ENCODE measurements at places on chromosomes 7 and 10.
A peak's percentile ranks its signal among the peaks of the same experiment; 100 is the strongest.

DNA sequence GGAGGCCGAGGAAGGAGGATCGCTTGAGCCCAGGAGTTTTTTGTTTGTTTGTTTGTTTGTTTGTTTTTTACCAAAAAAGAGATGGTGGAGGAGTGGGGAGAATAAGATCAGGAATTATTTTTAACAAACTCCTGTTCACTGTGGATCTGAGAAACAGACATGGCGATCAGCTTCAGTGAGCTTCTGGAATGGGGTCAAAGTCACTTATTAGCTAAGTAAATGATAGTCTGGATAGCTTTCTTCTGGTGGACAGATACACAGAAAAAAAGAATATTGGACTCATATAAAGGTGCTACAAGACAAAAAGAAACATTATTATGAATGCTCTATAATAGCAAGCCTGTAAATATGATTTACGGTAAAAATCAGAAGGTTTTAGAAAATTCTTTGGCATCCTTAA lies 85.1 kb downstream of the POU6F2 start:
- DNase-seq, result no peak

GRCh38 chr7:112395893-112396292 lies 54.4 kb upstream of the IFRD1 start:
- no peak for DNase-seq

DNA sequence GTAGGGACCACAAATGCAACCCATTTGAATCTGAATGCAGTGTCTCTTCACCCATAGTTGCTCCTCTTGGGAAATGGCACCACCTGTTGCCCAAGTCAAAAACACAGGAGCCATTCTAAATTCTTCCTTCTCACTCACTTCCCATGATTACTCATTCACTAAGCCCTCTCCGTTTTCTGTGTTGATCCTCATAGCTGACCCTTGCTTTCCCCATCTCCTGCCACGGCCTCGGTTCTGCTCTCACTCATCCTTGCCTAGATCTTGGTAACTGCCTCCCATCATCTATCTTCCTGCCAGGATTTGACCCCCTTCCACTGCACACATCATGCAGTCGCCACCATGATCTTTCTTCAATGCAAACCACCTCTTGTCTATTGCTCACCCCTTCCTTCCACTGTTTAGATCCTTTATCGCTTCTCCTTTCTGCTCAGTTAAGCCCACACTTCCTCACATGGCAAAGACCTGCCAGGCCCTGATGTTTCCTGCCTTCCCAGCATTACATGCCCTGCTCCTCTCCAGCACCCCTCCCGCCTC lies 19.0 kb upstream of the CPN1 start:
- DNase-seq, result peak; percentile 62

DNA sequence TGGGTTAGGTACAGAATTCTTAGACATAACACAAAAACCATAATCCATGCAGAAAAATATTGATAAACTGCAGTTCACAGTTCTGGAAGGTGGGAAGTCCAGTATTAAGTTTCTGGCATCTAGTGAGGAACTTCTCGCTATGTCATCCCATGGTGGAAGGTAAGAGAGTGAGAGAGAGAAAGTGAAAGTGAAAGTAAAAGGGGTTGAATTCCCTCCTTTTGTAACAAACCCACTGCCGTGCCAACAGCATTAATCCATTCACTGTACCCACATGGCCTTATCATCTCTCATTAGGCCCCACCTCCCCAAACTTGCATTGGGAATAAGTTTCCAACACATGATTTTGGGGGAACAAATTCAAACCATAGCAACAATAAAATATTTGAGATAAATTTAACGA lies 17.1 kb downstream of the ZNF485 start:
- DNase-seq, result no peak

- DNase-seq, result no peak
Observed at GRCh38 chr10:92131275-92131820, 159.5 kb downstream of the CPEB3 start.

- DNase-seq, result no peak
Observed at GRCh38 chr7:27329909-27330308, 87.3 kb downstream of the EVX1 start.

- no peak for DNase-seq
Observed at GRCh38 chr7:78189762-78190161, 391.2 kb downstream of the PHTF2 start.

DNA sequence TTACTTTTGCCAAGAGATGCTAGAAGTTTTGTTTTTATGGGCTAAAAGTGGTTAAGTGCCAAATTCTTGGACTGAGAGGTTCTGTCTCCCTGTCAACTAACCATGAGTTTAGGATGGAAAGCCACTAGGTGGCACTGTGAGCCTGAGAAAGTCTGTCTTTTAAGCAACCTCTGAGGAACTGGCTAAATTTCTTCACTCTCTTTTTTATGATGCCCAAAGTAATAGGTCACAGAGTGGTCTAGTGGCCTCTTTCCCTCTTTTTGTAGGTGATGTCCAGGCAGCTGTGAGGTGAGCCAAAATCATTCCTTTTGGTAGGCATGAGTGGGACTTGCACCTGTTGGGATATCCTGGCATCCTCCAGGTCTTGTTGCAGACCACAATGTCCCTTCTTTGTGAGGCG lies 56.8 kb downstream of the SND1 start:
- no peak for DNase-seq

GRCh38 chr10:77631241-77631640 lies 6.4 kb downstream of the KCNMA1 start:
- no peak for DNase-seq

GRCh38 chr10:132036887-132037675 lies 28.7 kb upstream of the JAKMIP3 start:
- peak; percentile 86 for DNase-seq

DNA sequence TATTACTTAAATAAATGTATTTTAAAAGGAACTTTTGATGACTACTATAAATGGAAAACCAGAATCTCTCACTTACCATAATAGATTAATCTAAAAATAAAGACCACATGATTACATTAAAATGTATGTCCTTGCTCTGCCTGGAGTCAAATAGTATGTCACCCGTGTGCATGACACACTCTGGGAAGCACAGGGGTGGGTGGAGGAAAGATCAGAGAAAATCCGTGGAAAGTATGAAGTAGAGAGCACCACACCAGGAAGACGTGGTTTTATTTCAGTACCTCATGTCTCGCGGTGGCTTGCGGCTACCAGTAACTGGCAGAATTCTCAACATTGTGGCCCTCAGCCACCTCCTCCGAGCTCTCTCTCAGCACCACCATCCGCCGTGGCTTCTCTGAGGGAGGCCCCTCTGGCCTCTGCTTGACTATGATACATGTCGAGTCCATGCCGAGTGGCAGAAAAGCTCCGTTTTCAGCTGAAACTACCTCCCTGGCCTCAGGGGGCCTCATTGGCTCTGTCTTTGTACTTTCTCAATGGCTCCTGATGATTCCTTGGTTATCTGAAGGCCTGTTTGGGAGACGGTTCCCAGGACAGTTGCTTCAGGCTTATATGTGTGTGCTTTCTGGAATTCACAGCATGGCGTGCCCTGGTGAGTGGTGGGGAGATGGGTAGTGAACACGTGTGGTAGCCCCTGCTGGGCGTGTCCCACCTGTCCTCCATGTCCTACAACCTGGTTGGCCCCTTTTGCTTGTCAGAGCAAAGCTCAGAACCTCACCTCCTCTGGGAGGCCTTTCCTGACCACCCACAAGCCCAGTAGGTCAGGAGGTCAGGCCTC lies 49.8 kb downstream of the LHPP start:
- DNase-seq, result peak; percentile 37

GRCh38 chr7:105448181-105448580 lies 59.5 kb upstream of the SRPK2 start:
- no peak for DNase-seq

GRCh38 chr7:51013861-51014511 lies 231.3 kb upstream of the GRB10 start:
- DNase-seq, result peak; percentile 35

DNA sequence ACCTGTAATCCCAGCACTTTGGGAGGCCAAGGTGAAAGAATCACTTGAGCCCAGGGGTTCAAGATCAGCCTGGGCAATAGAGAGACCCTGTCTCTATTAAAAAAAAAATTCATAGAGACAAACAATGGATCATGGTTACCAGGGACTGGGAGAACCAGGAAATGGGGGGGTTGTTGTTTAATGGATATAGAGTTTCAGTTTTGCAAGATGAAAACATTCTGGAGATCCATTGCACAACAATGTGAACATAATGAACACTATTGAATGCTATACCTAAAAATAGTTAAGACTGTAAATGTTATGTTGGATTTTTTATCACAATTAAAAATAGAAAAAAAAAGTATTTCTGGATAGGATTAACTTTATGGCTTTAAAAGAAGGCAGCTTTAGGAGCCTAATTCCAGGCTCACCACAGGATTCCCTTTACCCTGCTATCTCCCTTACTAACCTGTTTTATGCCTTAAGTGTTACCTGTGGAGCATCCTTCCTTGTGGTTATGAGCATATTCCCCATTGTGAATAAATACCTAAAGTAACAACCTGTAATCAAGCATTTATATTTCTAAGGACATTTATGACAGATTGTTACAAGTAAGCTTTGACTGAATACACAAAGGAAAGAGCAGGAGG lies 45.1 kb upstream of the SGCE start:
- DNase-seq, result no peak

DNA sequence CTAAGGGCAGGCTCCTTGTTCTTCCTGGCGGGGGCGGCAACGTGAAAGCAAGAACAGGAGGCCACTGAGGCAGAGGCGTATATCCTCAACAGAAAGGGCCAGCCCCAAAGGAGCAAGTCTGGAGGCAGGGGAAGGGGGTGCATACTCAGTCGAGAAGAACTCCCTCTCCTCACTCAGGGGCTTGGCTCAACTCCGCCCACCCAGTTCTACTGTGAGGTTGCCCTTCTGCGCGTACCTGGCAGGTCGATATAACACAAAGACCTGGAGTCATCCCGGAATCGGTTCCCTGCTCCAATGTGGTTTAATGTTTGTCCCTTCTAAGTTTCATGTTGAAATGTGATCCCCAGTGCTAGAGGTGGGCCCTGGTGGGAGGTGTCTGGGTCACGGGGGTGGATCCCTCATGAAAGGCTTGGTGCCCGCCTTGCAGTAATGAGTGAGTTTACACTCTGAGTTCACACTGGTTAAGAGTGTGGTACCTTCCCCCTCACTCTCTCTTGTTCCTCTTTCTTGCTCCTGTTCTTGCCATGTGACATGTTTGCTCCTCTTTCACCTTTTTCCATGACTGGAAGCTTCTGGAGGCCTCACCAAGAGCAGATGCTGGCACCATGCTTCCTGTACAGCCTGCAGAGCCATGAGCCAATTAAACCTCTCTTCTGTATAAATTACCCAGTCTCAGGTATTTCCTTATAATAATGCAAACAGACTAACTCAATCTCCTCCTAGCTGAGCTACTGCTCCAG lies 32.6 kb downstream of the GSDME start:
- DNase-seq, result no peak

GRCh38 chr10:81984428-81984827 lies 109.4 kb downstream of the NRG3 start:
- DNase-seq, result no peak

GRCh38 chr10:103610083-103610472 lies 116.6 kb downstream of the NEURL1 start:
- DNase-seq, result no peak

DNA sequence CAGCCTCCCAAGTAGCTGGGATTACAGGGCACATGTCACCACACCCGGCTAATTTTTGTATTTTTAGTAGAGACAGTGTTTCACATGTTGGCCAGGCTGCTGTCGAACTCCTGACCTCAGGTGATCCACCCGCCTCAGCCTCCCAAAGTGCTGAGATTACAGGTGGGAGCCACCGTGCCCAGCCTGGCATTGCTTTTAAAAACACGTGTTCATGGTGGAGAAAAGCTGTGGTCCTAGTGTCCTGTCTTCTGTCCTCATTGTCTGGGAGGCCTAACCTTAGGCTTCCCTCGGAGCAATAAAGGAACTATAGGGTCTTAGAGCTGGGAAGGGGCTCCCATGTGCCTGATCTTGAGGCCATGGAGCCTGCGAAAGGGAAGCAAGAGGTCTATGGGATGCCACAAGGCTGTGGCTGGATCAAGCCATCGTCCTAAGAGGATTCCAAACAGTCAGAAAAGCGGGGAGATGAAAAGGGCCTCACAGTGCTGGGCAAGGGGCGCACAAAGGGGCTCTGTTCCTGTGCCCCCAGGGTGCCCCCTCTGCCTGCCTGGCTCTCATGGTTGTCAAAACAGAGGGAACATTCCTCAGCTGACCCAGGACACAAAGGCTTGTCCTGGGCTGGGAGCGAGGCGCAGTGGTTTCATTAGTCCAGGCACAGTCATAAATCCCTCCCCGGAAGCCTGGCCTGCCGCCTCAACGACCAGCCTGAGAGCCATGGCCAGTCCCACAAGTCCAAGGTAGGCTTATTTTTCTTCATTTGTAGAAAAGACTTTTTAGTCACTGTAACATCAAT lies 106.6 kb upstream of the TNS3 start:
- no peak for DNase-seq

GRCh38 chr7:13072014-13072413 lies 384.6 kb downstream of the ARL4A start:
- no peak for DNase-seq

DNA sequence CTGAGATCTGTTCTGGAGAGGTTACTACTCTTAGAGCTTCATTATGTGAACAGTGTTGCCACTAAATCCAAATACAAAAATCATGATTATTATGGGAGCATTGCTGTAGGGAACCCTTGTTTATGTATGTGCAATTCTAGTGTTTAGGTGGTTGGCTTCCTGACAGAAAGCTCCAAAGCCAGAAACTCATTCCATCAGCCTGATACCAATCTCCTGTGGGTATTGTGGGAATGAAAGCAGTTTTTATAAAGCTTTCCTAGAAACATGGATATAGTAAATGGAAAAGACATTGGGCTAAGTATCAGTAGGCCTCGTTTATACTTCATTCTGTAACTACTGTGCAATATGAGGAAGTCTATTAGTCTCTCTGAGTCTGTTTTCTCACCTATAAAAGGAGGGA lies 6.4 kb downstream of the SDK1 start:
- no peak for DNase-seq

DNA sequence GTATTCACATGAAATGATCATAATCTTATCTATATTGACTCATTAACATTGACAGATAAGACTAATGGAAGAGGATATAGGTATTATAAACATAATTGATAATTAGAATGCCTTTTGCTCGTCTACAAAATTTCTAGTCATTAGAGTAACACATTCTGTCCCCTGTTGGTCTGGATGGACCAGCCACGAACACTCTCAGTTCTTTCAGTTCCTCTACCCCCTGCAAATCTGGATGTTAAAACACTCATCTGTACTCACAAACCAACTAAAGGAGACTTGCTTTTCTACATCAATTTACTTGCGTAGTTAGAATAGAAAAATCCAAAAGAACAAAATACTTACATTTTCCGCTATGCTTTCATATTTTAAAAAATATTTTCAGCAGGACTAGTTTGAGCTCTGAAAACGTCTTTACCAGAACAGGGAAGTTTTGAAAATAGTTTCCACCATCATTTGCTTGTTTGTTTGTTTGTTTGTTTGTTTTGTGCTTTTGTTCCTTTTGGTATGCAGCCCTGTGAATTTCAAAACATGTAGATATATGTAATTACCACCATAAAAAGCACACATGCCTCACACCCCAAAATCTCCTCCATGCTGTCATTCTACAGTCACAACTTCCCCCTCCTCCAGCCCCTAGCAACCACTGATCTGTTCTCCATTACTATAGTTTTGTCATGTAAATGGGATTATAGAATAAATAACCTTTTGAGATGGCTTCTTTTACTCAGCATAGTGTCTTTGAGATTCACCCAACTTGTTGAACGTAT lies 103.8 kb downstream of the FZD1 start:
- DNase-seq, result no peak
